Stimulated activated CD8-positive, alpha-beta memory T cell treated with anti-CD3 and anti-CD28 coated beads, Interleukin-4, amount 100 ng/mL, for 1 hour (primary cell): ENCODE measurements at places on chromosomes 2 and 18.

DNA sequence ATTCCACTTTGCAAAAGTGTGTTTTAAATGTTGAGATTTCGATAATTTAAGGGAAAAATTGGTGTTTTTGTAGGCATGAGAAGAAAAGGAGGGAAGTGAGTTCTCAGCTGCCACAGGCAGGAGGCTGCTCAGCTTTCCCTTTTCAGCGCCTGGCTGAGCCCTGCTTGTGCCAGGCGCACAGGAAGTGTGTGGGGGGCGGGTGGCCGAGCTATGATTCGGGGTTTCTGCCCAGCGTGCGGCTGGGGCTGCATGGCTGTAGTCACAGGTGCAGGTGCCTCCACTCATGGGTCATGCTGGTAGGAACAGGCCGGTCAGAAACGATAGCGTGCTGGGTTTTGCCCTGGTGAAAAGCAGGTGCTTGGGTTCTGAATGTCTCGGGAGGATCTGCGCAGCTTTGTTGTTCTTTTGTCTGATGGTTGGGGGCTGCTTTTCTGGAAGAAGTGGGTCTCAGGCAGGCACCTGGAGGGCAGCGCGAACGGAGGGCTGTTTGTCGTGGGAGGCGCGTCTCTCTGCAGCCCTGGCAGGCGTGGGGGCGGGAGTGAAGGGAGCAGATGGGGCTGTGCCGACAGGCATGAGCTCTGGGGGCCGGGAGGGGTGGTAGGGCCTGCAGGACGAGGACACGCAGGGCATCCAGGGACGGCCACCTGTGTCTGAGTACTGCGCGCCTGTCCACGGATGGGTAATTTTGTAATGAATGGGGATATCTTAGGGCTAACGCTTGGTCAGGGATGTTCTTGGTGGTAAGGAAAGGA, 2.1 kb downstream of the KCNG2 start:
- no peak for DNase-seq

GRCh38 chr2:186255823-186256222, 230.2 kb upstream of the ZC3H15 start:
- no peak for DNase-seq

DNA sequence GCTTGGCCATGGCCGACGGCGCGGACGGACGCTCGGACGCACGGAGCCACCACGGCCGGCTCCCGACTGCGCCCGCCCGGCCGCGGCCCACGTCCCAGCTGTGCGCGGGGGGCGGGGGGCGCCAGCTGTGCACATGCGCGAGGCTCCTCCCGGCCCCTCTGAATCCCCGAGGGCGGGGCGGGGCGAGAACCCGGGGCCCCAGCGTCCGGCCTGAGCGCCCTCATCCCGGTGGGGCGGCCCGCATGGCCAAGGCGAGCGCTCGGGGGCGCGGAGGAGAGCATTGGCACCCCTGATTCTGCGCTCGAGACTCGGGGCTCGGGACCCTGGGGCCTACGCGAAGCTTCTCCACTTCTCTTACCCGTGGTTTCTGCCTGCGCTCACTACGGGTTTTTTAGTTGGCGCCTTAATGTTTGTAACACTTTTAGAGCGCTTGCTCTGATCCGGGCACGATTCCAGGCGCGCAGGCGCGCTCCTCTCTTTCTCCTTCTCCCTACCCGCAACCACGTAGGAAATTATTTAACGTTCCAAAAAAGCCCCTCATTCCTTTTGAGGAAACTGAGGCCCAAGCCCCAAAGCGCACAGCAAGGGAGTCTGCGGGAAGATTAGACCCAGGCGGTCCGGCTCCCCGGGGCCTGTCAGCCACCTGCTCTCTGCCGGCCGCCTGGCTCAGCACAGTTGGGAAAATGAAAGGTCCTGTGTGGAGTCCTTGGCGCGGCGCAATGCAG, at the start of gene PXDN:
Gene PXDN, minus strand, starts transcription at position 70 of the 725 bp plus-strand sequence. Its CDS starts 60 bp downstream, at position 10.
- no peak for DNase-seq

DNA sequence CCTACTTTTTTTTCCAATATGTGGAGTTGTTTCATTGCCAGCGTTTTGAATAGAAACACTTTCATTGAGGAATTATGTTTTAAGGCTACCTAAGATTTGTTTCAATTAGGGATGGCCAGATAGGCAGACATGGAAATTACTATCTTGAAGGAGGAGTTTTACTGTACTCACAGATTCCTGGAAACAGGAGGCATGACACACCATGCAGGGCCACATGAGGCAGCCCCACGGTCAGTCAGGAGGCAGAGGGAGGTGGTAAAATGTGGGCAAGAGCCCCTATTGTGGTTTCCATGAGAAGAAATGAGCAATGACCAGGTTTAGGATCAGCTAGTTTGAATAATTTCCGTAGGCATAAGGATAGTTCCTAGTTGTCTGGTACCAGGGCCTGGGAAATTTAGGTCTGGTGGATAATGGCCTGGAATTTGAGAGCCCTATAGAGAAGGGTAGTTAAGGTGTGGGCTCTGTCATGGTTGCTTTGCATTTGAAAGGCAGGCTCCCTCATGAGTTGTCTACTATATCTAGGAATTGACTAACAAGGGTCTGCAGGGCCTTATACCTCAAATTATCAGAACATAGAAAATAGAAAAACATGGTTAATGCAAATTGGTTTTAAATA, 360.0 kb upstream of the KCNJ3 start:
- no peak for DNase-seq

- no peak for DNase-seq
These were observed 35.5 kb upstream of the TMEM87B start for GRCh38 chr2:112019569-112019982.

GRCh38 chr2:241562269-241562891, 3.8 kb downstream of the BOK start:
- no peak for DNase-seq

GRCh38 chr2:60934165-60934722, 52.9 kb downstream of the REL start:
- DNase-seq = no peak

GRCh38 chr2:182324665-182325064, 102.2 kb downstream of the PDE1A start:
- no peak for DNase-seq

DNA sequence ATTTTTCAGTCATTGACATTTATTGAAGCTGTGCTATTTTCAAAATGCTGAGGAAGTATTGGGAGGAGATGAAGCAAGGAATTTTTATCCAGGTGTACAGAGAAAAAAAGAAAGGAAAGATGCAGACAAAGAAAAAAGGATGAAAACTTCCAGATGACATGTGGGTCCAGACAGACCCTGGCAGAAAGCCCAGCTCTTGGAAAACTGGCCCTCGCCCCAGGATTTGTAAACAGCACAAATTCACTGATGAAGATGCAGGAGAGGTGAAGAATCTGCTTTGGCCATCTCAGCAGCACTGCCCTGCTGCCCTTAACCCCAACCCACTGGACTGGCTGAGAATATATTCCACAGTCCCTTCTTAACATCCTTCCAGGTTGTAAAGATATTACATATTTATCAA, 12.5 kb downstream of the TACR1 start:
- no peak for DNase-seq

- DNase-seq = no peak
These were observed 26.8 kb upstream of the IL1RL1 start for GRCh38 chr2:102284611-102285010.

DNA sequence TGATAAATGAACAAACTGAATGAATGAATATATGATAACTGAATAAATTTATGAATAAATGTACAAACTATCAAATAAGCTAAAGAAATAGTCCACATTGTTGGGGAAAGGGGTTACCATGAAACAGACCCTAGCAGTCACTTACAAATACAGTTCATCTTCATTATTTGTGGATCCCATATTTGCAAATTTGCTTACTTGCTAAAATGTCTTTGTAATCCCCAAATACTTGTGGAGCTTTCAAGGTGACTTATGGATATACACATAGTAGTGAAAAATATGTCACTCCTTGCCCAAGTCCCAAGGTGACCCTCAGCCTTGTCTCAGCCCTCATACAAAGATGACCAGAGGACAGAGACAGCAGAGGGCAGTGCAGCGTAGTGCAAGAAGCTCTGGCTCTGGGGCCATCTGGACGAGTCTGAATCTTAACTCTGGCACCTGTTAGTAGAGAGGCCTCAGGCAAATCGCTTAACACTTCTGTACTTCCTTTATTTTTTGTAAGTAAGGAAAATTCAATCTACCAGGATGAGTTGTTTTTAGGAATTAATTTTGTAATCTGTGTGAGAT, 3.1 kb downstream of the PAIP2B start:
- DNase-seq = no peak

DNA sequence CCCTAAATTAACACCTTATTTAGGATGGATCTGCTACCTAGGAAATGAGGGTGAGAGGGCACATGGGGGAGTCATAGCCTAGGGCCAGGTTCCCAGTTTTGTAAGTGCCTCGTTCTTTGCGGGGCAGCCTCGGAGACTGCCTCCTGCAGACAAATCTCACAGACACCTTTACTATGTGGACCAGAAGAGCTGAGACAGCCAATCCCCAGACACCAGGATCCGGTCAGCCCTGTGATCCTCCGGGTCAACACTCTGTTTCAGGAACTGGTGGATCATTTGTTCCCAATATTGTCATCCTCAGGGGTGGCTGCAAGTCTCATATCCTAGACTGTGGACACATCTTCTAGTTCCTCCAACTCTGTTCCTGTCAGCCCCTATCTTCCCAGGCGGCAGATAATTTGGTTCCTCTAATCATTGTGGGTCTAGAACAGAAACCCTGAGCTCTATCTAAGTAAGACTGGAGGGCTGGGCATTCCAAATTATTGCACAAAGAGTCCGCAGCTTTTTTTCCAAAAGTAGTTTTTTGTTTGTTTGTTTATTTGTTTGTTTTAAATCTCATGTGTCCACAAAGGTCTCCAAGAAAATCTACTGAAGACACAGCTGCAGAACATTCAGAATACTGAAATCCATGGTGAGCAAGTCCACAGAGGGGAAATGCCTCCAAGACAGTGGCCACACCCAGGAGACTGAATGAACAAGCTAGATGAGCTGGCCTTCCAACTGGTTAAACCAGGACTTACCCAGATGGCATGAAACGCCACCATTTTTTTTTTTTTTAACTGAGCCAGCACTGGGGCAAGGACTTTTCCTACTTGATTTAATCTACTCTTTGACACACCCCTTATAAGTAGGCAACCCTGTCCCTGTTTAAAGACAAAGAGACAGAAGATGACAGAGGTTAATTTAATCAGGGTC, 6.2 kb upstream of the GDF7 start:
- DNase-seq = no peak

DNA sequence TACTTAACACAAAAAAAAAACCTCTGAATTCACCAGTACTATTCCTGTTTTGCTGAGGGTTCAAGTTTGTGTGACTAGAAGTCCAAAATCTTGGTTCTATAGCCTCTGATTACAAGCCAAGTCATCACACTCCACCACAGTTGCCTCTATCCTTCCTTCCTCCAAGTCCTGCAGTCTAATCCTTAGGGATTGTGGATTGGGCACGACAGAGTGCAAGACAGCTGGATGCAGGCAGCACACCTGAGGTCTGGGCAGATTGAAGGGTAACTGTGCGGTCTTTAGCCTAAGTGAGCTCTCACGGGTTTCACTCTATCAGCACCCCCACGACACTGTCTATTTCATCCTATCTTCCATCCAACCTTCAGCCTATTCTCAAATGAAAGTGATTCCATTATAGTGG, 299.4 kb upstream of the ID2 start:
- DNase-seq = no peak
